IMR-90 (cell line): ENCODE measurements at places on chromosomes 2 and 18.
A peak's percentile ranks its signal among the peaks of the same experiment; 100 is the strongest.

GRCh38 chr2:8107621-8108378 is 574.1 kb upstream of the ID2 start:
- no peak for DNase-seq

DNA sequence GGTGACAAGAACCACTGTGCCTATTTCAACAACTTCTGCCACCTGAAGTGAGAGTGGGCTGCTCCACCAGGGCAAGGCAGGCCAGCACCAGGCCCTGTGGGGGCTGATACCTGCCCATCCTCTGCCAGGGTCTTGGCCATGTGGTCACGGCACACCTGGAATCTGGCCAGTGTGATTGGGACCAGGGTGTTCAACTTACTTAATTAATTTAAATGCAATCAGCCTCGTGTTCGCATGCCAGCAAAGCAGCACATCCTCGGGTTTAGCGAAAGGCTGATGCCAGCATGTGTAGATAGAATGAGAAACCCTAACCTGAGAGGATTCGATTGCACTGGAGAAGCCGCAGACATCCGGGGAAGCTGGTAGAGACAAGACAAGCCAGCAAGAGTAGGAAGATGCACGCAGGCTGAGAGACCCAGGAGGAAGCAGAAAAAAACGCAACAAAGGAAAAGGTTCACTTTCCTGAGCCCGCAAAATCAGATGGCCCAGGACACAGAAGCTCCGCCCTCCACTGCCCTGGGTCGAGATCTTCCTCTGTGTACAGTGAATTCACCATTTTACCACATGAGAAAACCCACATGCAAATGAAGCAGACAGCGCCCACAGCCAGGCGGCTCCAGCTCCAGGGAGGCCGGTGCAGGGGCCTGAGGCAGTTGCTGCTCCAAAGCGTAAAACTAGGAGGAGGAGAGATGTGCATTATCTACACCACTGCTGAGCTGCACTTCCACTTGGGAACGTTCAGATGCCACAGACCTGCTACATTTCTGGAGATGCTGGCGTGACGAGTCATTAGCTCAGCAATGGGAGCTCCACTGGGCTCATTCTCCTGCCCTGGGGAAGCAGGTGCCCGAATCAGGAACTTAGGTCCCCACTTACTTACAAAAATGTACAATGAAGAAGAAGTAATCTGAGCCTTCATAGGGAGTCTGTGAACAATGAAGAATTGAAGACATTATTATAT is 92.1 kb downstream of the TMEM18 start:
- no peak for DNase-seq

DNA sequence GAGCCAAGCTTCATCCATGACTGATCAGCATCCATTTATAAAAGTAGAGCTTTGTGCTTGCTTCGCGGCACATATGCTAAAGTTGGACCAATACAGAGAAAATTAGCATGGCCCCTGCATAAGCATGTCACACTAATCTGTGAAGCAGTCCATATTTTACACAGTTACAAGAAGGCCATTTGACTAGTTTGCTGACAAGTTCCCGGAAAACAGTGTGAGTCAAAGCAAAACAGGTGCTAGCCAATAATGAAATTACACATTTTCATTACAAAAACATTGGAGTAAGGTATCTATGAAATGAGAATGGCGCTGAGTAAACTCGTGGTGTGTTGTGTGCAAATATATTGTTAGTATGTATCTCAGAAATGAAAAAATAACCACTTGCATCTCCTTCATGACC is 4.7 kb downstream of the ANKRD62 start:
- DNase-seq: no peak

DNA sequence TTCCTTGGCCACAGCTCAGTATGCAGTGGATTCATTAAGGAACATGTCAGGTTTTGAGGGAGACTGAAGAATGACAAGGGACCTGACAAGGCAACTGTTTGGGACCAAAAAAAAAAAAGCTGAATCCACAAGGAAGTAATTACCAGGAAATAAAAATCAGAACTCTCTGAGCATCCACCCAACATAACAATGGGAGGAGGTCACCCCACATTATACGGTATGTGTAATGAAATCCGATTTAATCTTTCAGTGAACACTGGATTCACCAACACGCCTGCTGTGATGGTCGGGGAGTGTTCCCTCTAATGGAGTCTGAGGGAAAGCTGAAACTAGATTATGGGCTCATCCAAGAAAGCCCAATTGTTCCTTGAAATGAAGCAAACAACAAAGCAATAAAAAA is 329.3 kb downstream of the ETAA1 start:
- DNase-seq: no peak

GRCh38 chr18:76435316-76435989 is 59.6 kb downstream of the ZNF516 start:
- DNase-seq: no peak

- no peak for DNase-seq
Measured at GRCh38 chr18:27395752-27396151, 210.6 kb upstream of the CHST9 start.

GRCh38 chr2:5125017-5125730 is 567.0 kb upstream of the SOX11 start:
- no peak for DNase-seq

GRCh38 chr2:152617456-152618192 is 99.6 kb downstream of the PRPF40A start:
- peak; percentile 17 for DNase-seq

DNA sequence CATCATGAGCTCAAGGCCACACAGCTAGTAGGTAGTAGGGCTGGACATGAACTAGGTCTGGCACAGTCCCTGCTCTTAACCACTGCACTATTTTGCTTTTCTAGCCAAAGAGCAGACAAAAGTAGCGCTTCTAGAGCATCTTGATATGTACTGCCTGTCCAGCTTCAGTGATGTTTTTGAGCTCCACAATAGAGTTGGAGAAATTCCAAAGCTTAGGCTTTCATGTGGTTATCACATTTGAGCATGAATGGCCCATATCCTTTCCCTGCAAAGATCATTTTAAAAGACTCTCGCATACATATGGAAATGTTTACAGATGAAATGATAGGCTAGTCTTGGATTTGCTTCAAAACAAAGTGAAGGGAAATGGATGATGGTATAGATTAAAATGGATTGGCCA is 128.7 kb downstream of the MAP3K20 start:
- no peak for DNase-seq

GRCh38 chr2:231342061-231342711 is 53.3 kb upstream of the B3GNT7 start:
- DNase-seq: no peak
